ENCODE measurements at places on chromosomes 11 and 22. TPM values are rescaled to one million over a fixed set of nuclear protein-coding genes. Genes with fewer than 3 reads are reported as not detected.

The UPB1 gene
- 1.3 TPM for total RNA-seq

- DNase-seq = no peak
Measured at GRCh38 chr11:44589301-44589700, 23.8 kb downstream of the CD82 start.

The CHEK2 gene
- total RNA-seq = 29.3 TPM

DNA sequence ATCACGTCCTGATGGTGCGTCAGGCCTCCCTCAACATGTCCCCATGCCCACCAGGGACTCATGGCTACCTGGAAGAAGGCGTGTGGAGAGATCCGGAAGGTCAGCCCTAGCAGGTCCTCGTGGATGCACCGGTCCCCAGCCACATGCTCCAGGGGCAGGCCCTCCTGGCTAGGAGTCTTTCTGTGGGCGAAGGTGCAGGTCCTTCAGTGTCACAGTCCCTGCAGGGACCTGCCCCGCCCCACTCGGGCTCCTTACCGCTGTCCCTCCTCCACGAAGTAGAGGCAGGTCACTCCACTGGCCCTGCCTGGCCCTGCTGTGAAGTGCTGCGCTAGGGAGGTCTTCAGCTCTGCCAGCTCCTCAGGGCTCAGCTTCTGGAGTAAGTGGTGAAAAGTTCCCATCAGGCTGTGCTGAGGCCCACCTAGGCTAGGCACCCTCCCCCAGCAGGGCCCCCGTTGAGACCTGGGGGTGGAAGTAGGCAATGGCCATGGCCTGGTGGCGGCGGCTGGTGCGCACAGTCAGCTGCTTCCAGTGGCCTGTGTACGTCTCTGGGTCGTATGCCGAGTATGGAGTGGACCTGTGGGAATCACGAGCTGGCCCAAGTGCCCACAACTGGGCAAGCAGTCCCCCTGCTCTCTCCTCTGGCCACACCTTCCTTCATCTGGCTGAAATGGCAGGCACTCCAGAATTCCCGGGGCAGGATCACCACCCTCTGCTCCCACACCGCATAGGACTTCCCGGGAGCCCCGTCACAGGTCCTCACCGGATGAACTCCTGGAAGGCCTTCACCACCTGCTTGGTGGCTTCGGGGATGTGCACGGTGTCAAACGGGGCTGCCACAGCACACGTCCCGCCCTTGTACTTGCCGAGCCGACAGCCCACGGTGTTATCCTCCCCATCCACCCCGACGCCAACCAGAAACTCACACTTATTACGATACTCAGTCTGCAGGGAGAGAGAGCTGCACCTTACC is 1.1 kb upstream of the RANBP1 start:
- DNase-seq = no peak

GRCh38 chr11:119741369-119742262 is 12.6 kb upstream of the NECTIN1 start:
- peak; percentile 75 for DNase-seq

DNA sequence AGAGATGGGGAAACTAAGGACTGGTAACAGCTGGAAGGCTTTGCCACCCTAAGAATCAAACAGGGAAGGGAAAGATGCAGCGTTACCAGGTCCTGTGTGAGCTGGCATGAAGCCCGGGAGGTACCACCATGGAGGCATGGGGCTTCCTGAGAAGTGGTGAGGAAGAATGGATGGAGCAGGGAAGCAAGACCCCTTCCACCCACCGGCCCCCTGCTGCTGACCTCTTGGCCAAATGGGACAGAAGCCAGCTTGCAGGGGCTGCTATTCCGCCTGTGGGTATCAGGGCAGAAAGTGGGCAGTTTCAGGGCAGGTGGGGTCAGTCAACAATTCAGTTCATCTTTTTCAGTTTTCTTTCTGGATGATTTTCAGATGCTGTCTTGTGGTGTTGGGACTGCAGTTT is 1099.9 kb downstream of the TBC1D22A start:
- no peak for DNase-seq

- DNase-seq = no peak
Measured at GRCh38 chr11:40130427-40130826, 1329.0 kb downstream of the LRRC4C start.

- no peak for DNase-seq
Measured at GRCh38 chr11:69887841-69888427, 68.7 kb upstream of the FGF3 start.

The ACRV1 gene
- total RNA-seq = not detected

The KDM4E gene
- total RNA-seq = not detected

The SLC22A12 gene
- total RNA-seq = not detected

The PIH1D2 gene
- total RNA-seq = 1.8 TPM

GRCh38 chr22:29517215-29517908 is 36.2 kb downstream of the THOC5 start:
- DNase-seq = no peak

GRCh38 chr11:73229321-73229895 is 11.3 kb downstream of the P2RY2 start:
- peak; percentile 37 for DNase-seq

GRCh38 chr11:789943-790342 is at the start of gene CEND1:
Gene CEND1 (minus strand): TSS chr11:790090. CDS start chr11:788576, 1,514 bp downstream.
- no peak for DNase-seq

DNA sequence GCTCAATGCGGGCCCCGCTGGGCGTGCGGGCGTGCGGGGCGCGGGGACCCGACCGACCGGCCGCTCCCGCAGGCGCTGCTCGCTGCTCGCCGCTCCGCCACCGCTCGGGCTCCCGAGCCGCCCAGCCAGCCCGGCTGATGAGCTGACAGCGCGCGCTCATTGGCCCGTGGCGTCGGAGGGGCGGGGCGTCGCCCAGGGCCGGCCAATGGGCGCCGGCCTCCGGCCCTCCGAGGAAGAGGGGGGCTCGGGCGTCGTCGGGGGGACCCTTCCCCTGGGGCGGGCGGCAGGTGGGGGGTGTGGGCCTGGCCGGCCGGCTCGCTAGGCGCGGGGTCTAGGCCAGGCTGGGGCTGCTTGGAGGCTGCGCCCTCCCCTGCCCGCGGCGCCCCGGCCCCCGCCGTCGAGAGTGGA is at the start of gene SCUBE1:
Gene SCUBE1, minus strand, starts transcription at position 111 of the 408 bp plus-strand sequence. CDS start 111 bp downstream, outside the sequence.
- DNase-seq = peak; percentile 79

GRCh38 chr11:117572129-117572528 is 224.9 kb downstream of the DSCAML1 start:
- no peak for DNase-seq

- DNase-seq = no peak
Measured at GRCh38 chr22:21103633-21104032, 57.9 kb downstream of the LRRC74B start.

The SCGB2A2 gene
- total RNA-seq = not detected

GRCh38 chr22:29988719-29989118 is 91.5 kb upstream of the HORMAD2 start:
- DNase-seq = no peak

DNA sequence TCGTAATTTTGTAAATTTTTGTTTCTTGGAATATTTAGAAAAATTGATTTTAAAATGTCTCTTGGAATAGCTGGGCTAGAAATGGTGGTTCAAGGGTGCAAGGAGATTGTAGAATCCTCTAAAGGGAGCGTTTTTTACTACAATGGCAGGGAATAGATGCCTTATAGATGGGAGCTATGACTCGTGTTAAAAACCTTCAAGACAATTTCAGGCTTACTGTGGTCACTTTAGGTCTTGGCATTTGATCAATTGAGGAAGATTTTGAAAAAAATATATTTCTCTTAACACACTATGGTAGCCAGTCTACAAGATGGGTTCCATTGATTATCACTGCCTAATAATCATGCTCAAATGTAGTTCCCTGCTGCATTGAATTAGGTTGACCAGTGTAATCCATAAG is 25.0 kb downstream of the METTL15 start:
- DNase-seq = no peak

GRCh38 chr11:108857382-108857781 is 192.5 kb downstream of the DDX10 start:
- DNase-seq = no peak

The GLB1L3 gene
- total RNA-seq = not detected

The TUBGCP6 gene
- total RNA-seq = 47.6 TPM

DNA sequence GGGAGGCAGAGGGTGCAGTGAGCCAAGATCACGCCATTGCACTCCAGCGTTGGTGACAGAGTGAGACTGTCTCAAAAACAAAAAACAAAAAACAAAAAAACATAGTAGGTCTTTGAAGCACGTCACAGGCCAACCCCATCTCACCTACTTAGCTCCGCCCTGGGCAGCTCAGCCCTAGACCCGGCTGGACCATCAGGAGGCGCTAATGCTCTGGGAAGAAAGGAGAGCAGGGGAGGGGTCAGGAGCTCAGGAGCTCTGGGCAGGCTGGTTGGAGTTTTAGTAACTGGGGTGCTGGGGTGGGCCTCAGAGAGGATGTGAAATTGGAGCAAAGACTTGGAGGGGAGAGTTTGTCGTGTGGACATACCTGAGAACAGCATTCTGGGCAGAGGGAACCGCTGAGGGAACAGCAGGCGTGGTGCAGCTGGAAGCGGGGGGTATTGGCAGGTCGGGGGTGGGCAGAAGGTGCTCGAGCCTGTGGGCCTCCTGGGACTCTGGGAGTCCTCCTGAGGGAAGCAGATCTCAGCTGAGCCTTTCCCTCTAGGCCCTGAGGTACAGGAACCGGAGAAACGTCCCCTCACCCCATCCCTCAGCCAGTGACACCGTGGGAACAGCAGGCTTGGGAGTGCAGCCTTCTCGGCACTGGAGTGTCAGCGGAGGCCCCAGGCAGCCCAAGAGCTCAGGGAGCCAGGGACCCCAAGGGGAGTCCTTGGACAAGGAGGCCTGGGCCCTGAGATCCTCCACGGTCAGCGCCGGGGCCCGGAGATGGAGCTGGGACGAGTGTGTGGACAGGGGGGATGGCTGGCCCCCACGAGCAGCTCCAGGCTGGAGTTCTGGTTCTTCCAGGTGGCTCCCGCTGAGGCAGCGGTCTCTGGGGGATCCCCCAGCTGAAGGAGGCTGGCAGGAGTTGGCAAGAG is 2.2 kb upstream of the RPS6KA4 start:
- no peak for DNase-seq

The MALAT1 gene
- total RNA-seq = 14,857 TPM

DNA sequence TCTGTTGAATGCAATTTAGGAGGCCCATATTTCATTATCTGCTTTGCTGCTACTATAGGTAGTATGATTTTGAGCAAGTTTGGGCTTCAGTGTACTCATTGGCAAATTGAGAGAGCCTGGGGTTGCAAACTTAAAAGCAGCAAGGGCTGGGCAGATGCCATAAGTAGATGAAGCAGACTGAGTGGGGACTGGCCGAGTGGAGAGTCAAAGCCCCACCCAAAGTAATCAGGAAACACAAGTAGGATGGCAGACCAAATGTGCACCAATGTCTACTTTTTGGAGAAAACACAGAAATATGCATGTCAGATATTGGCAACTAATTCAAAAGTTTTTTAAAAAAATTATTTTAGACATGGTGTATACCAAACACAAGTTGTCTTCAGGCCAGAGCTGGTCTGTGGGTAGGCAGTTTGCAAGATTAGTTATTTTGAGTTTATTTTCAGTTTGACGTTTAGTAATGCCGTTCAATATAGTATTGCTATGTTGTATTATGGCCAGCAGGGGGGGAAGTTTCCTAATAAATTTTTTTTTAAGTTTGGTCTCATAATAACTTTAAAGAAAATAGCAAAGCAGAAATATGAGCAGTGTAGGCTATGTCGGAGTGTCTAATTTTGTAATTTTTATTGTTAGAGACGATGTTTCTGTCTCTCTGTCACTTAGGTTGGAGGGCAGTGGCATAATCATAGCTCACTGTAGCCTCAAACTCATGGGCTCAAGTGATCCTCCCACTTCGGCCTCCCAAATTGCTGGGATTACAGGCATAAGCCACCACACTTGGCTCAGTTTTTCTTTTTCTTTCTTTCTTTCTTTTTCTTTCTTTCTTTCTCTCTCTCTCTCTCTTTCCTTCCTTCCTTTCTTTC is 105.1 kb downstream of the HIPK3 start:
- DNase-seq = no peak

The OR52I2 gene
- not detected for total RNA-seq

GRCh38 chr22:28484662-28485061 is 195.0 kb downstream of the TTC28 start:
- no peak for DNase-seq

The NEFH gene
- total RNA-seq = 1.4 TPM

The EFCAB6 gene
- 4.4 TPM for total RNA-seq

DNA sequence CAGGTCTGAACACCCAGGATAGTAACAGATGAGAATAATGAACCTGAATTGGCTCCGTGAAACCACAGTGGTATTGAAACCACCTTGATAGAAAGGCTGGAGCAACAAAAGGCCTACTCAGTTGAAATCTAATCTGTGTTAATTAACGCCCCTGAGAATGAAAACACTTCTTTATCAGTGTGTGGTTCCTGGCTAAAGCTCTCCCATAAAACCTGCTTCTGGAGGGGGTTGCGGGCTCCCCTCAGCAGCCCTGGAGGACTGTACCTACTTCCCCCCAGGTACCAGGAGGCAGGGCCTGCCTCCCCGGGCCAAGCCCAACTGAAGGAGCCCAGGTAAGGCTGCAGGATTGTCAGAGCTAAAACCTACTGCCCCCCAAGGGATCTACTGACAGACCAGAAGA is 54.6 kb downstream of the PLEKHA7 start:
- DNase-seq = no peak

The HORMAD2 gene
- not detected for total RNA-seq

DNA sequence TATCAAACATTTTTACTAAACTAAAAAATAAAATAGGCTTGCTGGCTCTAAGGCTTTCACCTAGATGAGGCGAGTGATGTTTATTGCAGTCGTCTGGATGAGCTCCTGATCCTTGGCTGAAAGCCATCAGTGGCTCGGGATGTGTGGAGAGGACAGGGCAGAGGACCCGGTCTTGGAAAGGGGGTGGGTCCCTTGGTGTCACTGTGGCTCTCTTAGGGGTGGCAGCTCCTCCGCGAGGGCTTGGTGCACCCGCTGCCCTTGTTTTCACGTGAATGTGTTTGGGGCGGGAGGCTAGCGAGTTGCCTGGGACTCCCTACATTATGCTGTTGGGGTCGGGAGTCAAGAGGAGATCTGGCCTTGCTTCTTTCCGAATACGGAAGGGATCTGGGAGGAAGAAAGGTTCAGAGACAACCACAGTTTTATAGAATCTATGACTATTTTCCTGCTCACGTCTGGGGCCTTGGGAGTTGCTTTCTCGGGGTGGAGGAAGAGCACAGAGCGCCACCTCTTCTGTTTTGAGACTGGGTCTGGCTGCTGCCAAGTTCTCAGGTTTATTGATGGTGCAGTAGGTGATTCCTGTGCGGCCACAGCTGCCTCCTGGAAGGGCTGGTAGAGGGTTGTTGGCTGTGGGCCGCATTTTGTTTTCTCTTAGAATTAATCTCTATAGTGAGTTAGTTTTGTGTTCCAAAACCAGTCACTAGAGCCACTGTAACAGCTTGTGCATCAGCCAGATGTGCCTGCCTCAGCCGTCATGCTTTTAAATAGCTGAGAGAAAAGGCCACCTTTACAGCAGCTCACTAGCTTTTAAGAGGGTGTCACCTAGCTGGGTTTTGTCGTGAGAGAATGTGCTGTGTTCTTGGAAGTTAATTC is 12.8 kb downstream of the TBC1D22A start:
- no peak for DNase-seq

DNA sequence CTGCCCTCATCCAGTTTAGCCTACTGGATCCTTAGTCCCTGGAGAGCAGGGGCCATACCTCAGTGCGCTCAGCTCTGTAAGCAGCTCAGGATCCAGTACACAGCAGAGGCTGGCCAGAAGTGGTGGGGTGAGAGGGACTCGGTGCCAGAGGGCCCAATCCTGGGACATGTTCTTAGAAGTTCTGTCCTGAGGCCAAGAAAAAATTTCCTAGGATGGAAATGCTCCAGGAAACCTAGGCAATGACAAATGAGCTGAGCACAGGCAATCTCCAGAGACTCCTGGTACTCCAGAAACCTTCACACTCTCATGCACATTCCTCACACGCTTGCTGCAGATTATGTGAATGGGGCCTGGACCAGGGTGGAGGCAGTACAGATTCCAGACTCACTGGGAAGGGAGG is 89.6 kb downstream of the SERGEF start:
- DNase-seq = no peak
